Left lobe of liver (tissue), 2 donors: ENCODE measurements at places on chromosomes 1 and 21. TPM values are rescaled to one million over a fixed set of nuclear protein-coding genes. Genes with fewer than 3 reads are reported as not detected.
A peak's percentile ranks its signal among the peaks of the same experiment; 100 is the strongest.

The TRAF5 gene
- 0.98 TPM for total RNA-seq

GRCh38 chr1:107593501-107594209 is 371.3 kb downstream of the VAV3 start:
- DNase-seq, result no peak

GRCh38 chr1:155186794-155187455 is 13.3 kb downstream of the TRIM46 start:
- no peak for DNase-seq

- no peak for DNase-seq
Measured at GRCh38 chr21:34939673-34940331, 109.3 kb downstream of the RUNX1 start.

The C4BPA gene
- 792 TPM for total RNA-seq

The F5 gene
- total RNA-seq, result 174 TPM

- DNase-seq, result no peak
Measured at GRCh38 chr1:115098979-115099692, 9.8 kb upstream of the TSPAN2 start.

- no peak for DNase-seq
Measured at GRCh38 chr1:203557390-203557789, 63.4 kb downstream of the OPTC start.

The GUK1 gene
- 128 TPM for total RNA-seq

The SPRR2F gene
- total RNA-seq, result not detected

DNA sequence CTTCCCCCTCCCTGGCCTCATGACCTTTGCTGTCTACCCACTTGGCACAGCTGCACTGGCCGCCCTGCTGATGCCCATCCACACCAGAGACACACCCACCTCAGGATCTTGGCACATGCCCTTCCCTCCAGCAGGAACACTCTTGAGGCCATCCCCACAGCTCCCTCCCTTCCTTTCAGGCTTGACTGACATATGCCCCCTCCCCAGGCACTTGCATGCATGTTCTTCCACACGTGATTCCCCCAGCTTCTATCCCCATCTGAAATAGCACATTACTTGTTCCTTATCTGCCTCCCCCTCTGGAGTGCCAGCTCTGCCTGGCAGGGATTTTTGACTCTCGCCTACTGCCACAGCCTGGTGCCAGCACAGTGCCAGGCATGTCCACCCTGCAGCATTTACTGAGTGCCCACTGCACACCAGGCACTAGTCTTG is 98.5 kb upstream of the SLC25A33 start:
- DNase-seq, result no peak

GRCh38 chr1:151026460-151026859 is 9.9 kb upstream of the BNIPL start:
- no peak for DNase-seq

The SAMD13 gene
- total RNA-seq, result 0.23 TPM

The LIN9 gene
- total RNA-seq, result 0.70 TPM

The CPT2 gene
- 96.0 TPM for total RNA-seq

- no peak for DNase-seq
Measured at GRCh38 chr1:93537396-93537795, 89.5 kb downstream of the FNBP1L start.

The CRYAA gene
- not detected for total RNA-seq

DNA sequence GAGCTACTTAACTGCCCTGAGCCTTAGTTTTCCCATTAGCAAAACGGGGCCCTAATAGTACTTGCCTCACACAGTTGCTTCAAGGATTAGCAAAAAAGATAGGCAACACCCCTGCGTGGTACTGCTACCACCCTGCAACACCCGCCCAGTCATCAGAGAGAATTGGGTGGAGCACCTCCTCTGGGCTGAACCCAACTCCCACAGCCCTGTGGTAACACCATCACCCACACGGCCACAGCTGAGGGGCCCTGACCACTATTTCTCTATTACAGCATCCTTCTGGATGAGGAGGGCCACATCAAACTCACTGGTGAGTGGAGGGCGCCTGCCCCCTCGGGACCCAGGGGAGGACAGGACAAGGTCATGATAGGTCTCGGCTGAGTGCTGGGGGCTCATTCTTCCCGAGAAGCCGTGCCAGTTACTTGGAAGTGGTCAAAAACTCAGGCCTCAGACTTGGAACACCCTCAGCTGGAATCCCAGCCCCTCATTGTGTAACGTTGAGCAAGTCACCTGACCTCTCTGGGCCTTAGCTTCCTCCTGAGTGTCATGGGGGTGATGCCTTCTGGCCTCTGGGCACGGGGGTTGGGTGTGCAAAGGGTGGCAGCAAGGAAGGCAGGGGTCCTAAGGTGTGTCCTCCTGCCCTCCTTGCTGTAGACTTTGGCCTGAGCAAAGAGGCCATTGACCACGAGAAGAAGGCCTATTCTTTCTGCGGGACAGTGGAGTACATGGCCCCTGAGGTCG is 24.6 kb downstream of the RPS6KA1 start:
- no peak for DNase-seq

DNA sequence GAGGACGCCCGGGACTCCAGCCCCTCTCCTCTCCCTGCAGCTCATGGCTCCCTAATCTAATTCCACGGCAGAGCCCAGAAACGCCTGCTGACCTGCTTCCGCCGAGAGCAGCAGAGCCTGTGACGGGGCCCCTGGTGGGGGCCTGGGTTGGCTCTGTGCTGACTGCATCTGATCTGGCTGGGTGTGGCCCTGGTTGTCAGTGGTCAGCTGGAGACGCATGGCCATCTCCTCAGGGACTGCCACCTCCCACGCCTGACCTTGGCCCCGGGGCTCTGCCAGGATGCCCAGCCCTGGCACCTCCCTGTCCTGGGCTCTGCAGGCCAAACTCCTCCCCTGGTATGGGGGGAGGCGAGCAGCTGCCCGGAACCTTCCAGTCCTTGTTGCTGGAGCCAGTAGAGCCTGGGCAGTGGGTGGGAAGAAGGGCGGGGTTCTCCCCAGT is 1.1 kb upstream of the PLCH2 start:
- DNase-seq, result peak; percentile 93

- DNase-seq, result no peak
Measured at GRCh38 chr1:182817802-182818201, 21.3 kb upstream of the DHX9 start.

DNA sequence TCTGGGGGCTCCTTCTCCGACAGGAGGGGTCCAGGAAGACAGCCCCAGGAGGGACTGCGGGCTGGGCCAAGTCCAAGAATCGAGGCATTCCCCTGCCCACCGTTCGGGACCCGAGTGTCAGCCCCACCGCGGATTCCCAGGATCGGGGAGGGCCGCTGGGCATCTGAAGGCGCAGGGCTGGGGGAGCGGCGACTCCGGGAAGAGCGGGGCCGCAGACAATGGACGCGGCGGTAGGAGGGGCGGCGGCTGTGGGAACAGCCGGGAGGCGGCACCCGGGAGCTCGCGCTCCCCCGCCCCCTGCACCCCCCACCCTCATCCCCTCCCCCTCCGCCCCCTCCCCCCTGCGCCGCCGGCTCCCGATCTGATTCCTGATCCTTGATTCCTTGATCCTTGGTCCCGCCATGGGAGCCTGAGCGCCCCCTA is at the start of gene VANGL2:
Gene VANGL2, plus strand, starts transcription at position 342 of the 423 bp plus-strand sequence. CDS start 15,274 bp downstream, outside the sequence.
- no peak for DNase-seq

DNA sequence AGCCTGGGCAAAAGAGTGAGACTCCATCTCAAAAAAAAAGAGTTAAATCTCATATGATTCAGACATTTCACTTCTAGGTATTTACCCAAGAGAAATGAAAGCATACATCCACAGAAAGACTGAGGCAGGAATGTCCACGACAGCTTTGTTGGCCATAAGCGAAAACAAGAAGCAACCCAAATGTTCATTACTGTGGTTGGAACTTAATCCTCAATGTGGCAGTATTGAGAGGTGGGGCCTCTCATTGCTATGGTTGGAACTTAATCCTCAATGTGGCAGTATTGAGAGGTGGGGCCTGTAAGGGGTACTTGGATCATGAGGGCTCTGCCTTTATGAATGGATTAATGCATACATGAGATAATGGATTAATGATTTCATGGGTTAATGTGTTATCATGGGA is 15.2 kb downstream of the C21orf58 start:
- no peak for DNase-seq

DNA sequence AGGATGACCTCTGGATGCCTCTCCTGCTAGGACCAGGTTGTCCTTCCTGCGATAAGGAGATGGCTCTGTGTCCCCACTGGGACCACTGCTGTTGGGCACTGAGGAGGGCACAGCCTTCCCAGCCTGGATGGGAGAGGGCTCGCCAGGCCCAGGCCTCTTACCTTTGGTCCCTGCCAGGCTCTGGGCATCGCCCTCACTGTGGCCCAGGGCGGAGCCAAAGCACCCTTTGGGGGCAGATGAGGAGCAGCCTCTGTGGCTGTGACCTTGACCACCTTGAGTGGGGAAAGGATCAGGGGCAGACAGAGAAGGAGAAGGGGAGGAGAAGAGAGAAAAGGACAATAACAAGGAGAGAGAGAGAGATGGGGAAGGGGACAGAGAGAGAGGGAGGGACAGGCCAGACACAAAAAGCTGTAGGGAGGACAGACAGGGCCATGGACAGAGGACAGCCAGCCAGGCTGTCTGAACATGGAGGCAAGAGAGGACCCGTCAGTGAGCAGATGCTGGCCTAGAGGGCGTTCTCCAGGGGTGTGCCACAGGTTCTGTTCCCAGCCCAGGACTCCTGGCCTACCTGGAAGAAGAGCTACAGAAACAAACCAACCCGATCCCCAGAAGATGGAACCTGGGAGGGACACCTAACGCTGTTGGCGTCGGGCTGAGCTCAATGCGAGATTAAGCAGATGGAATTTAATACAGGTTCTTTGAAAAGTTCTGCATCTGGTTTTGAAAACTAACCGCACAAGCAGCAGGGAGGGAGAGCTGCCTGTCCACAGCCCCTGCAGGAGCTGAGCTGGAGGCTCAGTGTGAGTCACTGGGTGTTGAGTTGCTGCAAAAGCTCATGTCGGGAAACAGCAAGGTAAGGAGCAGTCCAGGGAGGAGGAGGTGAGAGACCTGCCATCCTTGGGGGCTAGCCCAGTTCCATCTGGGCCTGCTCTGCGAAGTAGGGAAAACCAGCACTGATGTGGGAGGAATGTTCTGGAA is 262.1 kb downstream of the PTPRU start:
- DNase-seq, result peak; percentile 31

- no peak for DNase-seq
Measured at GRCh38 chr1:12636098-12636950, 7.6 kb upstream of the AADACL4 start.

- DNase-seq, result no peak
Measured at GRCh38 chr1:58249388-58249736, 297.2 kb downstream of the OMA1 start.

DNA sequence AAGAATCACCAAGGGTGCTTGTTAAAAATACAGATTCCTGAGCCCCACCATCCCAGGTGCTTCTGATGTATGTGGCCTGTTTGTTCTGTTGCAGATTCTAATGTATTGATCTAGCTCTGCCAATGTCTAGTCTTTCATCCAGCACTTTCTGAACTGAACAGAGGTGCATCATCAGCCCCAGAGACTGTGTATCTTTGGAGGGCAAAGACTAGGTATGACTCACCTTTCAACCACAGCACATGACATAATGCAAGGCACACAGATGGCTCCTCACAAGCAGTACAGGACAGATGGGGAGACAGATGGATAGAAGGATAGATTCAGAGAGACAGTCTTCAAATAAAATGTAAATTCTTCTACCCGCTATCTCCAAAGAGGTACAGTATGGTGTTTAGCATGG is 32.3 kb downstream of the CD58 start:
- DNase-seq, result no peak

DNA sequence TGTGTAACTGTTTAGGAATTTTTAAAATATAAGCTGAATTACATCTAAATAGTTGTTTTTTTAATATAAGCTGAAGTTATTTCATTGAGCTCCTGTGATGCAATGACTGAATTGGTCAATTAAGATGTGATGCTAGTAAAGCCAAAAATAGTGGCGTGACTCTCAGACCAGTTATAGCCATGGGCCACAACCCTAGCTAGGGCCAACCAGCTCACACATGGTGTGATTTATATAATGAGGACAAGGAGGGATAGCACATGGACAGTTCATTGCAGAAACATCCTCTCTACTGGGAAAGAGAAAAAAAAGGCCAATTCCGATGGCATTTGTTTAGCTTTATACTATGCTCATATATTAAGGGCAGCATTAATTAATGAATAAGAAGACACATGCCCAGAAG is 119.3 kb upstream of the PROX1 start:
- no peak for DNase-seq

DNA sequence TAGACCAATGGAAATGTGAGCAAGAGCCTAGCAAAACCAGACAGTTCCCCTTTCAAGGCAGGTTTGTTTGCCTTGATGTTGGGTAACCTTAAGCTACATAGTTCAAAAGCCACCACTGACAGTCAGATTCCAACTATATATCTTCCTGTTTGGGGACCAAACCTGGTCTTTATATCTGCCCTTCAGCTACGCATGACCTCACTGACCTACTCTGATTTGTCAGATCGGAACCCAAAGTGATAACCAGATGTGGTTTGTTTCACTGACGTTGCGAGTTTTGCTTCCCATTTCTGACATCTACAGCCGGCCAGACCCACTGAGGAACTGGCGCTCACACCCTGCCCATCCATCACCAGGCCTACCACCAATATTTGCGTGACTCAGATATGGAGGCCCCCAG is 361.1 kb upstream of the CHRM3 start:
- DNase-seq, result no peak

The HNRNPCL2 gene
- total RNA-seq, result not detected

DNA sequence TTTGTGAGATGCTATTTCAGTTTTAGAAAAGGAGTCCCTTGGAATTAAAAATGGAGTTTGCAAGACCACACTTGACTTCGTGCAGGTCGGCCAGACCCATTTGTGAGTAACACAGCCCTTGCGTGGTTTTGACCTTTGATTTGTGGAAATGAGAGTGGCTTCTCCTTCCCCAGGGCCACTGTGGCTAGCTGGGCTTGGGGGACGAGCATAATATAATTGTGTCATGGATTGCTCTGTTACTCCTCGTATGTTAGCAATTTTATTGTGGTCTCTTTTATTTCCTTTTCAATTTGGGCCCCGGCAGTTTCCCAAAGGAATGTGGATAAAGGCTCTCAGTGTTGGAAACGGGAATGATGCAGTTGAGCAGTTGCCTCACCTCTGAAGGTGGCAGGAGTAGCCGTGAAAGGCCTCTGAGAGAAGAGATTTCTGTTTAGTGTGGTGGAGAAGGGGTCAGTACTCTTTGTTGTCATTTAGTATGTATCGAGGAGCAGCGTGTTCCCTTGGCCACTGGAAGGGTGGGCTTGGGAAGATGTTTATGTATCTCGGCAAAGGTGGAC is 194.6 kb downstream of the PBX1 start:
- DNase-seq, result no peak

The PIGR gene
- total RNA-seq, result 23.3 TPM

GRCh38 chr1:239126884-239127283 is 259.5 kb upstream of the CHRM3 start:
- DNase-seq, result no peak
